ENCODE measurements at places on chromosomes 6 and 20.

GRCh38 chr20:21548390-21549035 lies 34.6 kb upstream of the NKX2-2 start:
- DNase-seq = peak; percentile 68

- DNase-seq = no peak
Measured at GRCh38 chr6:148747145-148747470, 278 bp downstream of the UST start.

DNA sequence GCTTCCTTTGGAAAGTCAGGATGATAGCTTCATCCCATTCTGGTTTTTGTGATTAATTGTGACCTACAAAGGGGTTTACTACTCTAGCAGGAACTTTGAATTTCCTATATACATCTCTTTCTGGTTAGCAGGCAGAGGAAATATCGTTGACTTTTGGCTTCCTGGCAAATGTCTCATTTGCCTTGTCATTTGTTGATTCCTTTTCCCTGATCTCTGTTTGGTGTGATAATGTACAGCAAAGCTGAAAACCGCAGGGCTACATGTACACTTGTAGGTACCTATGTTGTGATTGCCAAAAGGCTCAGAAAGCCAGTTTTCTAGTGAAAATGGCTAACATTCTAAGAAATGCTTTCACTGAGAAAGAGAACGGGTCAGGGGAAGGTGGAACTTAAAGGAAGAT lies 44.3 kb downstream of the TOP1 start:
- peak; percentile 67 for DNase-seq

DNA sequence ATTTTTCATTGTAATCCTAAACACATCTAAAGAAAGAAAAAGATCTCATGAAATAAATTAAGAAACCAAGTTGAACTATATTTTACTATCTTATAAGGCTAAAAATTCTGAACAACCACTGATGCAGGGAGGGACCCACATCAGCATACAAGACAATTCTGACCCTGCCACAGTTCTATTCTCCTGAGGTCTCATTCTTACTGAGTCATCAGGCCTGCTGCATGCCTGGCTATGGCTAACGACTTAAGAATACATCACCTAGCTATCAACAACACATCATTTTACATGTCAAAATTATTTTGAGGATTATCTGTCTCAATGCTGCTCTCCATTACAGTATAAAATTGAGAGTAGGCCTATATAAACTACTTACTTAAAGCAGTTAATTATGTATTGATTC lies 52.9 kb downstream of the FBXL4 start:
- no peak for DNase-seq

- no peak for DNase-seq
Measured at GRCh38 chr6:39353698-39354315, 31.3 kb upstream of the KCNK16 start.

GRCh38 chr6:343960-344815 lies 47.4 kb upstream of the IRF4 start:
- no peak for DNase-seq

GRCh38 chr6:42275376-42276033 lies 57.8 kb upstream of the MRPS10 start:
- no peak for DNase-seq

- no peak for DNase-seq
Measured at GRCh38 chr6:150075034-150075421, 6.1 kb upstream of the ULBP3 start.

GRCh38 chr20:51542033-51542570 lies 417 bp downstream of the NFATC2 start:
- peak; percentile 71 for DNase-seq

- no peak for DNase-seq
Measured at GRCh38 chr6:72440611-72441010, 181.3 kb upstream of the KCNQ5 start.

DNA sequence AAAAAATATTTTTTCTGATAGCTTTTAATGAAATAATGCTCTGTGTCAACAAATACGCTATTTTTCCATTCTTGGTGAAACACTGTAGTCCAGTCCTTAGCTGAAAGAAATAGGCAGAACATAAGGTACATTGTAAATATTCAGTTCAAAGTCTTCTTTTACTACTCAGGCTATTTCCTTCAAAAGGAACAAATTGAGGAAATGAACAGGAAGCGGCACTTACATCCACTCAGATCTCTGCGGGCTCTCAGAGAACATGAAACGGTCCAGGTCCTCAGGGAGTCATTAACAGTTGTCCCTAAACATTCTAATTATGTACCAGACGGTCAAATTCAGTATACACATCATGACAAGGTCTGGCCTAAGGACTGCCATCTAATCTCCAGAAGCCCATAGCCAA lies 212.6 kb downstream of the KIF16B start:
- no peak for DNase-seq

DNA sequence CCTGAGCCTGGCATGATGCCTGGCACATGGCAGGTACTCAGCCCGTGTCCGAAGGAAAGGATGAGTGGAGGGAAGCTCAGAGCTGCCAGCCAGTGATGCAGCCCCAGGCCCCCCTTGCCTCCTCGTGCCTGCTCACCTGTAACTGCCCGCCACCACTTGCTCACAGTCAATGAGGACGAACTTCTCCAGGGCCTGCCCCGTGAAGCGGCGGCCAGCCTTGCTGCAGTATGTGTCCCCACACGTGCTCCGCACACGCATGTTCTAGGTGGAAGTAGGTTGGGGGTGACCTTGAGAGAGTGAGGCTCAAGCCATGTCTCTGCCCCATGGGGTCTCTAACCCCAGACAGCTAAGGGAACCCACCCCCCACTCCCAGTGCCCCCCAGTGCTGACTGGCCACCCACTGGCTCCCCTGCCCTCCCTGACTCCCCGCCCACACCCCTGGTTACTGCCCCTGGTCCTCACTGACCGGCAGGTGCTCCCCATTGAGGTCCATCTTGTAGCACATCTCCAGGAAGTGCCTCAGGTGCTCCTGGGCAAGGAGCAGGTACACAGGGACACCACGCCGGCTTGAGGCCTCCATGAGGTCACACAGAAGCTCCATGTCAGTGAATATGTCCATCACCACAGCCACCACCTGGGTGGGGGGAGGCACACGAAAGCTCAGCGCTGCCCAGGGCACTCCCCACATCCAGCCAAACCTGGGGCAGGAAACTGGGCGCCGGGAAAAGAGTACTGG lies 3.7 kb downstream of the FAM83C start:
- DNase-seq = no peak

- no peak for DNase-seq
Measured at GRCh38 chr6:37528541-37528940, 28.8 kb upstream of the CCDC167 start.

DNA sequence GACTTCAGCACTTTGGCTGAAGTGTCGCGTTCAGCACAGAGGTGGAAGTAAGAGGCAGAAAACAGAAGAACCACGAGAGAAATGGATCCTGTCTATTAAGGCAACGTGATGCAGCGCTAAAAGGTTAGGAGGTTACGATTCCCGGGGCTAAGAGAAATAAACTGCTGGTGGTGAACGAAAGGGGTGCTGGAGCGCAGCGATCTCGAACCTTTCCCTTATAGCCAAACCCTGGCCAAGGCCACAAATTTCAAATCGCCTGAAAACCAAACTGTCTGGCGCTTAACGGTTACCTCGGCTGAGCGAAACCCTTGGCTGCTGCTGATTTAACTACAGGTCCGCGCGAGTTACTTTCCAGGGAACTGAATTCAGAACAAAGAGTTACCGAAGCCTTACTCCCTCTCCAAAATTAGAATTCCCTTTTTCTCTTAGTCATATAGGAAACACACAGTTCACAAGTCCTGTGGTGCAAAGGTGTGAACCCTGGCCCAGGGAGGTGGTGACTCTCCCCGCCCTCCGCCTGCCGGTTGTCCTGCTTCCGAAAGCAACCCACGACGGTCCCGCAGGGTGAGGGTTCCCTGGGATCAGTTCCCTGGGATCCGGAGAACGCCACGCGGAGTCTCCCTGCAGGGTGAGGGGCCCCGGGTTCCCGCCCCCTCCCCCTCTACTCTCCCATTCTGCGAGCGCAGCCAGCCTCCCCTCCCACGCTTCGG lies 1.3 kb upstream of the SLC35D3 start:
- peak; percentile 16 for DNase-seq

DNA sequence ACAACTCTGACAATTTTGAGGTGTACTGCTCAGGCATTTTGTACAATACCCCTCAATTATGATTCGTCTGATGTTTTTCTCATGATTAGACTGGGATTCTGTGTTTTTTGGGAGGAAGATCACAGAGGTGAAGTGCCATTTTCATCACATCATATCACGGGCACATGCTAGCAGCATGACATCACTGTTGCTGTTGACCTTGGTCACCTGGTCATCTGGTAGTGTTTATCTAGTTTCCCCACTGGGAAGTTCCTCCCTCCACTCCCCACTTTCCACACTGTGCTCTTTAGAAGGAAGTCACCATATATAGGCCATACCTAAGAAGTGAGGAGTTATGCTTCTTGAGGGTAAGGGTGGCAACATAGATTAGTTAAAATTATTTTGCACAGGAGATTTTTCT lies 20.8 kb downstream of the GCM2 start:
- DNase-seq = no peak

GRCh38 chr20:57514273-57514751 lies 10.6 kb downstream of the CTCFL start:
- peak; percentile 34 for DNase-seq

DNA sequence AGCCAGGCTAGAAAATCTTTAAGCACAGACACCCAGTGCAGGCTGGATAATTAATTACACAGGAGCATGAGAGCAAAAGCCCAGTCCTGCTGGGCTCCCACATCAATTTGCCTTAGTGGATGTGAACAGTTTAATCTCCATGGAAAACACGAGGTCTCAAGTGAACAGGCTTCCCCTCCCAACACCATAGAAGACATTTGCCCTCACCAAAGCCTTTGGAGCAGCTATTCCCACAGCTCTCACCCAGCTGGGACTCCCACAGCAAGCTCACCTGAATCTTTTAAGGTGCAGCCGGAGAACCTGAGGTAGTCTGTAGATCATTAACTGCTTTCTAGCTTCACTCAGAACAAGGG lies 12.0 kb downstream of the TOMM6 start:
- DNase-seq = no peak

DNA sequence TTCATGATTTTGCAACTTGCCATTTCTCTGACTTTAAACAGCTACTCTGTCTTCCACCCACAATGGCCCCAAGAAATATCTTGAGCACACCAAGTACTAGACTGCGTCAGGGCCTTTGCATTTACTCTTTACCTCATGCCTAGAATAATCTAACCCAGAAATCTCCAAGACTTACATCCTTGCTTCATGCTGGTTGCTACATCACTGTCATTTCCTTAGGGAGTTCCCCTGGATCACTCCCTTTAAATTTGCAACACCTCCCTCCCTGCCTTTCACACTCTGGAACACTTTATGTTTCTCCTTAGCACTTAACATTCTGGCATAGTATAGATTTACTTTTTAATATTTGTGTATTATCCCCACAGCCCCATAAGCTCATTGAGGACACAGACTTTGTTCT lies 4.9 kb upstream of the ELOVL5 start:
- DNase-seq = no peak

GRCh38 chr6:118856301-118856700 lies 37.7 kb upstream of the ASF1A start:
- DNase-seq = no peak

DNA sequence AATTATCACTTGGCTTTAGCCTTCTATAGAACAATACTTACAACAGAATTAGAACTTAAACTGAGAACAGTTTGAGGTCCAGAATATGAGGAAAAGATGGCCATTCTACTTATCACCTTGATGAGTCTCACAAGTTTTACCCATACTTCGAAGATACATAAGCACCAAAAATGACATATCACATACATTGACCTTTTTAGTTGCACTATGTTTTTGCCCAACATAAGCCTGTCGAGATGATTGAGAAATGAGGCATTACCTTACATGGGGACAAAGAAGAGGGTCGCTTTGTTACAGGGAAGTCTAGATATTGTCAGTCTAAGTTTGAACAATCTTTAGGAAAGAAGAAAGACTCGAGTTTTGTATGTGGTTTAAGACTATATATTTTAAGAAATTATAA lies 48.4 kb upstream of the MEI4 start:
- DNase-seq = no peak

DNA sequence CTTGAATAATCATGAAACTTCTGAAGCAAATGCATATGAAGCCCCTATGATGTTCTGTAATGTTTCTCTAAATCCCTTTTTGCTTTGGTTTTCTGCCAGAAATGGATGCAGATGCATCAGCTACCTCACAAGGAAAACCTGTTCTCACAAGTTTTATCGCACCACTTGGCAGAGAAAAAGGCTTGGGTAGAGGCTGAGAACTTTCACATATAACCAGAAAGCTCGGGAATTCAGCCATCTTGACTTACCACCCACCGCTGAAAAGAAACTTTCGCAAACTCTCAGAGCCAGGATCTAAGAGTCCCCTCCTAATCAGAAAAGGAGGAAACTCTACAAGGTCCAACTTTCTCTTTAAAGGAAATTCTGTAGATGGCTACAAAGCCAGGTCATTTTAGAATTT lies 36.2 kb upstream of the ADTRP start:
- DNase-seq = no peak

DNA sequence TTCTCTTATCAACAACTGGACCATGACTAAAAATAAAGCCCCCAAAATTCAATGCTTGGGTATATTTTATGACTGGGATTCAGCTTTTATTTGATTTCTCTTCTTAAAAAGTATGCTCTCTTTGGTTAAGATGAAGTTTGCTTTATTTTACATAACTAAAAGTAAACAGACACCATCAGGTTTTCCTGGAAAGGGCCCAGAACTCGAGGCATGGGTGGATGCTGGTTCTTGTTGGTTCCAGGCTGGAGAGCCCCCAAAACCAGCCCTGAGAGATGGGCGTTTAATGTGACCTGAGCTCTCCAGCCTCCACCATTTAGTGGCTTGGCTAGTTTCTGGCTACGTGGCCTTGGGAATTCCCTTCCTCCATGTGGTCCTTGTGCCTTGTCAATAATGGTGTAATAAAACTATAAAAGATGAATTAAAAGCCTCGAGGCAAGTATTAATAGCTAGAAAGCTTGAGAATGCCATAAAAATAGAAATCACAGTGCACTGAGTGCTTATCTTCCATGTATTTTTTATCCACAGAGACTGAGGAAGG lies 34.1 kb downstream of the BANF2 start:
- no peak for DNase-seq

DNA sequence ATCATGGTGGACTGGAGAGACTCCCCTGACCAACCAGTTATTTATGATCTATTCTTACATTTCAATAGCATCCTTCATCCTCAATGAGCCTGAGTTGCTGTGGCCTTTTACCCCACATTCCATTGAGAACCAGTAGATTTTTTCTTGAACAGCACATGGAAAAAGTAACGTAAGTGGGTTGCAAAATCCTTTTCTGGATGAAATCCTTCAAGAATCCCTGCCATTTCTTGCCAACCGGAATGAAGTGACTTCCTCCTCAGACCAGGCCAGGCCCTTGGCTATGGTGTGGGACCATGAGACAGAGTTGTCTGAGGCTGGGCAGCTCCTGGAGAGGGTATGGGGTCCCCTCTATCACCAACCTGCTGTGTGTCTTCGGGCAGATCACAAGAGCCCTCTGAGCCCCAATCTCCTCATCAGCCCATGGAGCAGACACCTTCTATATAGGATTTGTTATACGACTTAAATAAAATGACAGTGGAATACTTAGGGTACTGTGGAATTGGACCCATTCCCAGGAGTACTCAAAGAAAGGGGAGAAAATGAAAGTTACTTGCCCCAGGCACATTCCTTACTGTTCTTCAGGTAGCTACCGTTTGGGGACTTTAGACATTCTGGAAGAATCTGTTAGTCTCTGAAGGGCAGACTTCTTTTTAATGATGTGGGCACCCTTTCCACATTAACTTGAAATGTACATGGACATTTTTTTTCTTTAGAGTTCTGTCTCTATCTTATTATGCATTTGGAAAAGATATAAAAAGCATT lies 10.9 kb downstream of the EYA2 start:
- no peak for DNase-seq

GRCh38 chr6:29938746-29939508 lies 3.4 kb upstream of the HLA-A start:
- no peak for DNase-seq

All from activated CD4-positive, alpha-beta T cell treated with anti-CD3 and anti-CD28 coated beads, Interleukin-10, Interleukin-2, amounts not matched to agents 100 ng/mL and 50 ng/mL, durations not matched to agents 16 hours and 8 hours (primary cell).